GM13976 (cell line): ENCODE measurements at places on chromosomes 5 and 9.
A peak's percentile ranks its signal among the peaks of the same experiment; 100 is the strongest.

GRCh38 chr9:27602142-27602861, 29.0 kb upstream of the C9orf72 start:
- DNase-seq: no peak

DNA sequence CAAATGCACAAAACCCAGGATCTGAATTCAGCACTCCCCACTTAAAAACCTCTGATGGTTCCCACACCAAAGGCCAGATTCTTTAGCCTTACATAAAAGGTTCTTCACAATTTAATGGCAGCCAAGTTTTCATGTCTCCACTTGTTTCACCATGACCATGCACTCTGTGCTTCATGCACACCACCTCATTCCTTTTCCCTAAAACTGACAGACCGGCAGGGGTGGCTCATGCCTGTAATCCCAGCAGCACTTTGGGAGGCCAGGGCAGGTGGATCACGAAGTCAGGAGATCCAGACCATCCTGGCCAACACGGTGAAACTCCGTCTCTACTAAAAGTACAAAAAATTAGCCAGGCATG, 150.4 kb downstream of the SEMA6A start:
- DNase-seq: no peak

DNA sequence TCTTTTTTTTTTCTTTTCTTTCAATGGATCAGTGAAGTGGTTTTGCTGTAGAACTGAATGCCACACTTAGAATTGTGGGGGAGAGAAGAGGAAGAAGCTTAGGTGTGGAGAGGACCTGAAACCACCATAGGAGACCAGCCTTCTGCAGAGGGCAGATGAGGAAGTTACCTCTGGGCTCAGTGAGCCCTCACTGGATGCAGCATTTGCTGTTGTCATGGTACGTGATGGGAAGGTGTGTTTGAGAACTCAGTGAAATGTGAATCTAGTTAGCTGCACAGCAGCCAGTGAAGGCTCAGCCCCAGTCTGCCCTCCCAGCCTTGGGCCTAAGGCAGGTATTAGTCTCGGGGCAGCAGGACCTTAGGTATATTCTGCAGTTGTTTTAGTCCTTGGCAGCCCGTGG, 17.5 kb downstream of the CYFIP2 start:
- peak; percentile 37 for DNase-seq

- no peak for DNase-seq
These were observed 107.4 kb downstream of the FBXO38 start for GRCh38 chr5:148491015-148491792.

- no peak for DNase-seq
These were observed 44.6 kb upstream of the FOXE1 start for GRCh38 chr9:97808415-97808814.
